ENCODE measurements at places on chromosomes 13 and 19.

GRCh38 chr19:29785955-29786589 lies 25.7 kb upstream of the CCNE1 start:
- DNase-seq: no peak

GRCh38 chr13:66520511-66521355 lies 709.4 kb downstream of the PCDH9 start:
- no peak for DNase-seq

GRCh38 chr13:110393761-110394160 lies 86.7 kb downstream of the COL4A2 start:
- no peak for DNase-seq

- no peak for DNase-seq
Observed at GRCh38 chr13:96762876-96763275, 231.4 kb downstream of the OXGR1 start.

DNA sequence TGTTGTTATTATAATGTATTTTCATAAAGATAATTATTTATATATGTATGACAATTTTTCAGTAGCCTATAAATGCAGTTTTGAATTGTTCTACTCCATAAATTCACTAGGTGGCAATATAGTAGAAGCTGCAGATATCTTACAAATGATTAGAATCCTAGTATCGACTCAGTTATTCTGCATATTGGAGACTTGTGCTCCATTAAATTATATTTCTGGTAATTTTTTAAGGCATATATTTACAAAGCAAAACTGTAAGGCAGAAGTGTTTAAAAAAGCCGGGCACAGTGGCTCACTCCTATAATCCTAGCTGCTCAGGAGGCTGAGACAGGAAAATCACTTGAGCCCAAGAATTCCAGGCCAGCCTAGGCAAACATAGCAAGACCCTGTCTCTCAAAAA lies 58.7 kb downstream of the DPY19L3 start:
- no peak for DNase-seq

DNA sequence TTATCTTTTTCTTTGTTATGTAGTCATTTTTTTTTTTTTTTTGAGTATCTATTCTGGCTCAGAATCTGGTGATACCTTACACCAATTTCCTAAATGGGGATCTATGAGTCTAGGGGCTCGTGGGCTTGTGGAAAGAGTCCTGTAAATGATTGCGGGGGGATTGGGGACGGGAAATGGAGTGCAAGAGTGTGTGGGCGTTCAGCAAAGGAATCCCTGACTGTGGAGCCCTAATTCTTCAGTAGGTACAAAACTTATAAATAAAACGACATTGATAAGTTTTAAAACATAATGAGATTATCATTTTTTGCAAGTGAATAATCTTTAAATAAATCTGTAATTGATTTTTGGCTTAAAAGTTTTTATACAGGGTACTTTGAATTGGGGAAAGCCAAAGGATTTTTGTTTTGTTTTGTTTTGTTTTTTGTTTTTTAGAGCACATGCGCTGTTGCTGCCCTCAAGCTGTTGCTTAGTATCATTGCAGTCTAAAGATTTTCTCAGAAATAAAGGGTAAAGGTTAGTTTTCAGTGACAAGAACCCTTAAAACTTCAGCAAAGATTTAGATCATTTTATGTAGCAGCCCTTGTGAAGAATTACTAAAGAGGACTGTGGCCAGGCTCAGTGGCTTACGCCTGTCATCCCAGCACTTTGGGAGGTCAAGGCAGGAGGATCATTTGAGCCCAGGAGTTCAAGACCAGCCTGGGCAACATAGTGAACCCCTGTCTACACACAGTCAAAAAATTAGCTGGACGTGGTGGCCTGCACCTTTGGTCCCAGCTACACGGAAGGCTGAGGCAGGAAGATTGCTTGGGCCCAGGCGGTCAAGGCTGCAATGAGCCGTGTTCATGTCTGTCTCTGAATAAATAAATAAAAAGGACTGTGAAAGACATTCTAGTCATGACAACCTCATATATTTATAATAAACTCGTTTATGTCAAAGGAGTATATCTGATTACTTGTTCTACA lies 1.7 kb downstream of the ERCC5 start:
- no peak for DNase-seq

GRCh38 chr13:32022311-32022710 lies 9.3 kb upstream of the FRY start:
- no peak for DNase-seq

- DNase-seq: no peak
Observed at GRCh38 chr19:40397568-40397906, 7.6 kb upstream of the HIPK4 start.

GRCh38 chr19:48768994-48769713 lies 13.8 kb downstream of the FGF21 start:
- DNase-seq: no peak

DNA sequence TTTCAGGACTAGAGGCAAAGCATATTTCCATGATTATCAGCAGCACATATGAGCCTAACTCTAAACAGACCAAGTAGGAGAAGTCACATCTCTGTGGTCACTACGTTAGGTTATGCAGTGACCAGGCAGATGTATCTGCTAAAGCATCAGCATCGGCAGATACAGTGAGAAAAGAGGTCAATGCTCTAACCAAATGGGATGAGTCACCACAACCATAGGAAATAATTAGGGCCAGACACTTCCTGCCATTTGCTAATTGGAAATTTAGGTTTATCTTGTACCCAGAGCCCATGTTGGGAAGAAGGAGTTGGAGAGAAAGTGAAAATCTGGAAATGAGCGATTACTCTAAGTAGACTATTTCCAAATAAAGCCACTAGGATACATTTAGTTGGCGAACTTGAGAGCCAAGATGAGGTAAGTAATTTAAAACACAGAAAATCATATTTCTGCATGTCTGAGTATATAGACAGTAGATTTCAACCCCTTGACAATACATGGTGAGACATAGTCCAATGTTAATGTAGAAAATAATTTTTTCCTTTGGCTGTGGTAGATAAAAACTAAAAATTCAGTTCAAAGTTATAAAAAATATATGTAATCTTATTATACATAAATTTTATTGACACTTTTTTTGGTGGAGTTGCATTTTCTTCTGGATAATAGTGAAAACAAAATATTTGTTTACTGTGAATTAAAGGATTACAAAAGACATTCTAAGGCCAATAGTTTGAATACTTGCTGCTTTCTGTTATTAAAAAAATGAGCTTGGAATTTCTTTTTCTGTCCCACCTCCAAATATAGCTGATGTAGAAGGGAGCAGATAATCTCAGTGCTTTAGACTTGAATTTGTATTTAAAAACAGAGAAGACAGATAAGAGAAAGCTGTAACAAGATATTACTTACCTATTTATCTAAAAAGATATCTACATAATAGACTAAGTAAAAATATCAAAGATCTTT lies 104.4 kb upstream of the CSNK1A1L start:
- no peak for DNase-seq

DNA sequence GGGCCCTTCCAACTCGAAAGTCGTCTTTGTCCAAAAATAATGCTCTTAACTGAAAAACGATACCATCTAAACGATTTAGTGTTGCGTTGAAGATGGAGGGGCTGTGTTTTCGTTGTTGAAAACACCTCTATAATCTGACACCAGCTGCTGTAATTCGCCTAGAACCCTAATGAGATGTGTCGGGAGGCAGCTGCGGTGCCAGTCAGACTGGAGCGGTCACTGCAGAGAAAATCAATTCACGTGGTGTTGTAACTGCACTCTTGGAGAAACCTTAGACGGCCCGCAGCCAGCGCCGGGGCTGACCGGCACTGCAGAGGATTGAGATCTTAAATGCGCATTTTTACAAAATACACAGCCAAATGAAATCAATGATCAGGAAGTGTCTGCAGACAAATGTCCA lies 339.1 kb downstream of the ZNF536 start:
- no peak for DNase-seq

- DNase-seq: peak; percentile 43
Observed at GRCh38 chr19:1315470-1316166, 29.9 kb downstream of the EFNA2 start.

DNA sequence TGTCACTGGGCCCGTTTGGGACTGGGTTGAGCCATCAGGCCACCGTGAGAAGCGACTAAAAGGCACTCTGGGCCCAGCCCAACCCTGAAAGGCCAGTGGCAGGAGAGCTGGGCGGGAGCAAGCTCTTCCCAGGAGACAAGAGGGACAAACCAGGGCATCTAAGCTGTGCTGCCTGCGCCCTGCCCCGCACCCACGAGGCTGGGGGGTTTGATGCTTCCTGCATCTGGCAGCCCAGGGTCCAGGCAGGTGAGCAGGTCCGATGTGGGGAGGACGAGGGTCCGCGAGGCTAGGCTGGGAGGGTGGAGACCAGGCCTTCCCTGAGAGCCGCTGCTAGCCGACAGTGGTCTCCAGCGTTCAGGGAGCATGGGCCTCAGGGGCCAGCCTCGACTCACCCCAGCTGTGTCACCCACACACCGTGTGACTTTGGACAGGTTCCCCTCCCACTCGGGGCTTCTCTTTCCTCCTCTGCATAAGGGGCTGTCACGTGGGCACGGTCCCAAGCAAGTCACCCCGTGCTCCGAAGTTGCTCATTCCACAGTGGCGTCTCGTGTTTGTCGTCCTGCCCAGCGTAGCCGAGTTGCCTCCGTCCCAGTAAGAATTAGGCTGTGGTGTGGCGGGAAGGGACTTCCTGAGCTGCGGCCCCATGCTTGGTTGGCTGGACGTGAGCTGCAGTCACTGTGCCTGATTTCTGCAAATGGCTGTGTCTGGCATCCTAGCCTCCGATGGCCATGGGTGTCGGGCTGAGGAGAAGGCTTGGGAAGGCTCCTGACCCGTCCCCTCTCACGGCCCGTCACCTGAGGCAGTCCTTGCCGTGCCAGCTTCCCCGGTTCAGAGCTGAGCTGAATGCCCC lies 15.8 kb downstream of the PLIN4 start:
- no peak for DNase-seq

DNA sequence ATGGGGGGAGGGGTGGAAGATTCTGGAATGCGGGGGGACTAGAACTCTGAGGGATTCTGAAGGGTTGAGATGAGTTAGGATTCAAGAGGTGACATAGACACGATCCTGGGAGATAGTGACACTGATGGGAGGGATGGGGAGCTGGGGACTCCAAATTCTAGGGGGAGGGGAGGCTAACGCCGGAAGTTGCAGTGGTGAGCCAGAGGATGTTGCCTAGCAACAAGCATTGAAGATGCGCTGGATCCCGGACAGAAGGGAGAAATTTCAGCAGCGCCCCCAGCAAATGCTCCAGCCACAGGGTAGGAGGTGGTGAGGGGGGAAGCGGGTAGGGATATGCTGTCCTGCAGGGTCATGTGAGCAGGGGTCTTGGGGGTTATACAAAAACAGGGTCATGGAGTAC lies 6.9 kb upstream of the LTBP4 start:
- DNase-seq: no peak

- no peak for DNase-seq
Observed at GRCh38 chr13:111547726-111548273, 227.4 kb downstream of the TEX29 start.

DNA sequence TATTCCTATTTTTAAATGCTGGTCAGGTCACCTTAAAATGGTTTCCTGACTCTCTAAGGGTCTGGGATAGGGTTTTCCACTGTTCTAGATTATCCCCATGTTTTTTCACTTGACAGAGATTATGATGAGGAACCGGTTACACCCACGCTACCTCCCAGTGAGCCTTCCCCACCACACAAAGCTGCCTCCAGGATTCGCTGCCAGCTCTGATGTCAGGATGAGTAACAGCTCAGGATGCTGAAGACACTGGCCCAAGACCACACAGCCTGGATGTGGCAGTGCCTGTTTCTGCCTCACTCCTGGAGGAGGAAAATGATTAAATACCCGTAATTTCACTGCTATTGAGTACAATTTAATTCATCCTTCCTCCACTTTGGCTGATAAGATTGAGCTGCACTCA lies 22.9 kb downstream of the ZNF114 start:
- no peak for DNase-seq

- no peak for DNase-seq
Observed at GRCh38 chr13:26095846-26096610, 44.2 kb upstream of the SHISA2 start.

- DNase-seq: no peak
Observed at GRCh38 chr13:96248103-96248502, 158.2 kb downstream of the HS6ST3 start.

All from stimulated activated CD4-positive, alpha-beta T cell treated with anti-CD3 and anti-CD28 coated beads, Interleukin-4, amount 100 ng/mL, for 4 hours (primary cell).